ENCODE measurements at places on chromosomes 3 and 15.
A peak's percentile ranks its signal among the peaks of the same experiment; 100 is the strongest.

DNA sequence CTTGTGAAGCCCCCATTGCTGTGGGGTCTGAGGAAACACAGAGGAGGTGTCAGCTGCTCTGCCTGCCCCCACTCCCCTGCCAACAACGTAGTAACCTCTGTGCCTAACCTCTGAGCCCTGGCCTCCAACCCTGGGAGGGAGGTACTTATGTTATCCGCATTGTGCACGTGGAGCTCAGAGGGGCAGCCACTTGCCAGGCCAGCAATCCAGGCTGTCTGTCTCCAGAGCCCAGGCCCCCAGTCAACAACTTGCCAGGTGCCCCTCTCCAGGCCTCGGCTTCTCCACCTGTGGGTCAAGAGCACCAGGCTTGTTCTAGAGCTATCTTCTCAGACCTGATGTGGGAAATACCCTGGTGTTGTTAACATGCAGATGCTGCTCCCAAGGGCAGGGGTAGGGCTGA, 2.7 kb downstream of the TPRA1 start:
- no peak for DNase-seq

GRCh38 chr3:43327582-43327979, 41.2 kb downstream of the SNRK start:
- no peak for DNase-seq

- no peak for DNase-seq
Measured at GRCh38 chr3:178267158-178267844, 268.9 kb upstream of the KCNMB2 start.

DNA sequence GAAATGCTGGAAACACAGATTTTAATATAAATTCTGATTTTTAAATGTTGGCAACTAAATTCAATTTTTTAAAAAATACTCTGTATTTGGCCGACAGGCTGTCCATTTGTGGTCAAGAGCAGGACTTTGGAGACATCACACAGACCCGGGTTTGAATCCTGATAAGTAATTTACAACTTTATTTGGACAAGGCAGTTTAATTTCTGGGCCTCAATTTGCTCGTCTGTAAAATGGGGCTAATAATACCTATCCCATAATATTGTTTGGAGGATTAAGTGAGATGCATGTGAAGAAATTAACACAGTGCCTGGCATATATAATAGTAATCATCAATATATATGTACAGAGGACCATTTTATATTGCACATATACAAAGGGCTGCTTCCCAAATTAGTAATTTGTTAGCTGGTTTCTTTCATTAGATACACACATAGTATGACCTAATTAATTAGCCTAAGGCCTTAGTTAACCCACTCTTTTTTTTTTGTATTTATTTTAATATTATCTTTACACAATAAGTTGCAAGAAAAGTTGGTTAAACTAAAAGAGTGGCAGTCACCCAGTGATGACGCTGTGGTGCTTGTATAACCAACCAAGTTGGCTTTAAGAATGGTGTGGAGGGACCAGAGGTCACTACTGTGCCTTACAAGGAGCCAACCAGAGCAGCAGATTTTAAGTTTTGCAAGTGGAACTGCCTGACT, 665 bp downstream of the PIGB start:
- no peak for DNase-seq

GRCh38 chr3:142595581-142595950, 627 bp upstream of the PLS1 start:
- no peak for DNase-seq

- DNase-seq, result no peak
Measured at GRCh38 chr3:134618478-134619300, 32.1 kb downstream of the KY start.

DNA sequence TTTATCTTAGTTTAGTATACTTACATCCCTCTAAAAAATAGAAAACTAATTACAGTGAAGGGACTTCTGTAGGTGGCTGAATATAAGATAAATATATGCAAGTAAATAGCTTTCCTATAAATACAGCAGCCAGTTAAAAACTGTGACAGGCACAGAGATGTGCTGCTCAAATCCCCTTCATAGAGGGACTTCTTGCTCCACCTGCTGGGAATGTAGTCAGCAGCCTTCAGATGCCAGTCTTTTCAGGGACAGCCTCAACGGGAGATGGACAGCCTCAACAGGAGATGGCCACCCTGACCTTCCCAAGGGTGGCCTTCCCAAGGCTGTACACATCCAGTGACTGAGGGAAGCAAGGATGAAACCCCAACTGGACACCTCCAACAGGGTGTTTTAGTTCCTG, 15.7 kb upstream of the PRR23E start:
- DNase-seq, result no peak

GRCh38 chr3:134617608-134618477, 33.0 kb downstream of the KY start:
- DNase-seq, result no peak

DNA sequence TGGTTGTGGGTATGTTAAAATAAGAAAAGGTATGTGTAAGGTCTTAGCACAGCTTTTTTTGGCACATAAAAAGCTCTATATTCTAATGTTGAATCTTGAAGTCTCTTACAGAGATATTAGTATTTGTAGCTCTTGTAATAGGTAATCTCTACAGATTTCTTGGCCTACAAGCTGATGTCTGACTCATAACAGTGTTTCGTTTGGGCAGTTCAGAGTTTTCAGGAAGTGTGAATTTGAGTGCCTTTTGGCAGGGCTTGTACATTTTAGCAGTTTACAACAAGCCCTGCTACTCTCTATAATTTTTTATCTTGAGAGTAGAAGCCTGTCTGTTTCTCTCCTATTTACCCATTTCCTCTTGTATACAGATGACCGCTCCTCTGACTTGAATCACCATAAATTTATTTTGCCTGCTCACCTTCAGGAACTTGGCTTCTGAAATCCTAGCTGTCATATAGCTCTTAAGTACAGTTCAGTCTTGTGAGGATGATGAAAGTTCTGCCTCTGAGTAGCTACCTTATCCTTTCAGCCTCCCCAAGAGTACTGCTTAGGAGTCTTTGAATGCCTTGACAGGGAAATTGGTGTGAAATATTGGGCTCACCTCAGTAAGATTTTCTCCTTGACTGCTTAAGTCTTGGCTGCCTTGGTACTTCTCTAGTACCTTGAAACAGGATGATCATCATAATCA, 419.9 kb upstream of the RARB start:
- no peak for DNase-seq

DNA sequence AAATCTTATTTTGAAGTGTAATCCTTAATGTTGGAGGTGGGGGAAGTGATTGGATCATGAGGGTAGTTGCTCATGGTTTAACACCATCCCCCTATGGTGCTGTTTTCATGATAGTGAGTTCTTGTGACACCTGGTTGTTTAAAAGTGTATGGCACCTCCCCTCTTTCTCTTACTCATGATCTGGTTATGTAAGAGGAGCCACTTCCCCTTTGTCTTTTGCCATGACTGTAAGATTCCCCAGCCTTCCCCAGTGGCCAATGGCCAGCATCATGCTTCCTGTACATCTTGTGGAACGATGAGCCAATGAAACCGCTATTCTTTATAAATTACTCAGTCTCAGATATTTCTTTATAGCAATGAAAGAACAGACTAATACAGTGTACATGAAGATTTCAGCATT, 39.8 kb upstream of the GMNC start:
- DNase-seq, result no peak

- peak; percentile 16 for DNase-seq
Measured at GRCh38 chr3:141796889-141797781, 33.9 kb downstream of the GRK7 start.
